ENCODE measurements at places on chromosomes 7 and 10.

- DNase-seq, result no peak
Measured at GRCh38 chr7:123725586-123726171, 23.1 kb downstream of the WASL start.

DNA sequence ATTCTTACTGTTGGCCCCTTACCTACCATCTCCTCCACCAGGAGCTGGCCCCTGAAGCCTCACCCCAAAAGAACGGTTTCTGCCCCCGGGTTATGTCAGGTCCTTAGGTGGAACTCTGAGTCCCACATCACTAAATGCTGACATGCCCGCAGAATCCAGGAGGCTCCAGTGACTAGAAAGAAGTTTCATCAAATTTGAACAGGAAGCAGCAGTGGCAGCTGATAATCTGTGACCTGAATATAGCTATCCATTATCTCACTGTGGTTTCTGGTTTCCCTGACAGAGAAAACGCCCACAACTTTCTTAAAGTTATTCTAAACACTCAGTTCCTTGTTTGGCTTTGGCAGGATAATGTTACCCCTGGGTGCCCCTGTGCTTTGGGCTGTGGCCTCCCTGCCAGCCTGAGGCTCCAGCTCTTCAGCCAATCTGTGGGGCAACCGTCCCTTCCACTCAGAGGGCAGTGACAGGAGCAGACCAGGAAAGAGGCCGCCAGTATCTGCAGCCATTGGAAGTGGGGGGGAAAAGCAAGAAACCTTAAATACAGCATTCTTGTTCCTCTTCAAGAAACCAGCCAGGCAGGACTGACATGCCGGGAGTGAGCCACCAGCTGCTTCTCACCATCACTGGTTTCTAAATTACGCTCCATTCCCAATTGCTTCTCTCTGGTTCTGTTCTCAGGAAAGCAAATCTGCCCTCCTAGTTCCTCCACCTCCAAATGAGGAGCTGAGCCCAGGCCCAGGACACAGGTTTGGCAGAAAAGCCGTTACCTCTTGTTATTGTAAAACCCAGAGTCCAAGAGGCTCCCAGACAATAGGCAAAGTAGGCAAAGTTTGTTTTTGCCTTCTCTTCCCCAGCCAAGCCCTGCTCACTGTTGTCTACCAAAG lies 41.2 kb upstream of the VCL start:
- DNase-seq, result peak; percentile 51

GRCh38 chr10:37713642-37714041 lies 143.8 kb downstream of the ZNF248 start:
- DNase-seq, result no peak

DNA sequence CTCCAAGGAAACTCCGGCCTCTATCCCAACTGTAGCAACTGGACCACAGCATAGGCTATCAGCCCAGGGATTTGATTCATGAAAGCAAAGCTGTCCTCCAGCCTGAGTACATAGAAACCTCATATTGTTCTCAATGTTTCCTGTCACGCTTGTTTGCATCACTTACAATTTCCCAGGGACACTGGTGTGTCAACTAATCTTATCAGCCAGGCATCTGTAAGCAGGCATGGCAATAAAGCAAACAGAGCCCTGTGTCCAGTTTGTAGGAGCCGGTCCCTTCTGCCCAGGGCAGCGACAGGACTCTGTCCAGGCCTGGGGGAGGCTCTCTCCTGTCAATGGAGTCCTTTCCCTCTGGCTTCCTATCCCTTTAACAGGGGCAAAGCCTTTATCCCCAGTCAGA lies 23.0 kb upstream of the CDHR3 start:
- DNase-seq, result no peak

DNA sequence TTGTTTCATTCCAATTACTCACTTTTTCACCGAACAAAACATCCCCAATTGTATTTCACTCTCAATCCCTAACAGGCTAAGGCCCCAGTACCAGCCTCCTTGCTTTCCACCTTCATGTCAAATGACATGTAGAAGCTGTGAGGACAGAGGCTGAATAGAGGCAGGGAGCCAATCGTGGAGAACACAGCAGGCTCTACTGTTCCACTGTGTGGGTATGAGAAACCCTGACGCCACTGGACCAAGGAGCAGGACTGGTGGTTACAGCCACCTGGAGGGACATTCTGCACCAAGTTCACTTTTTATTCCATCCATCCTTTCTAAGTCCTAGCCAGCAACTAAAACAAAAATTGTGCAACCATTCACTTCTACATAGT lies 502.8 kb downstream of the SORCS1 start:
- DNase-seq, result no peak

GRCh38 chr10:127193125-127193524 lies 3.3 kb downstream of the INSYN2A start:
- peak; percentile 82 for DNase-seq

DNA sequence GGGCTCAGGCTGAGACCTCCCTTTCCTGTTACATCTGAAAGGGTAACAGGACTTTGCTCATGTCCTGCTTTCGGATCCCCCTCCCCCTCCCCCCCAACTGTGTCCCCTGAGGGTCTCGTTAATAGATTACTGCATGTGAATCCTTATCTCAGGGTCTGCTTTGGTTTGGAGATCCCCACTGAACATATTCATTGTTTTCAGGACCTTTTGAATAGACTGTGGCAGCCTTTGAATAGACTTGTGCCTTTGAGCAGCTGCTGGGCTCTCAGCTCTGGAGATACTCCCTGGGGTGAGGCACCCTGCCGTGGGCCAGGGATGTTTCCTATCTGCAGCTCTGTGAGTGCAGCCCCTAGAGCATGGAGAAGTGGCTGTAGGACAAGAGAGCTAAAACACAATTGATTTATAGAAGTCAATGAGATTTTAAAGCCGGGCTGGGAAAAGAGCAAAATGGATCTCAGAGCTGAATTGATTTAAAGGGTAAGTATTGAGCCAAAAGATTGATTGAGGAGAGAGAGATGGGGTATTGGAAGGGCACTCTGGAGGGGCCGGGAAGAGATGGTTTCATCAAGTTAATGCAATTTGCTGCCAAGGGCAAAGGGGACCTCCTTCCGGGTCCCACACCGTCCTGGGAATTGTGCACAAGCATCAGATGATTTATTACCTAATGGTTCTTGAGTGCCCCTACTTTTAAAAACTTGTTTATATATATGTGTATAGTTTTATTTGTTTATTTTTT lies 9.9 kb downstream of the ARHGAP22 start:
- DNase-seq, result no peak

GRCh38 chr7:156540619-156541165 lies 99.9 kb upstream of the RNF32 start:
- DNase-seq, result no peak

GRCh38 chr10:3684891-3685290 lies 100.1 kb downstream of the KLF6 start:
- DNase-seq, result no peak

- no peak for DNase-seq
Measured at GRCh38 chr7:4607311-4607729, 74.8 kb upstream of the FOXK1 start.

- peak; percentile 83 for DNase-seq
Measured at GRCh38 chr10:101041252-101041761, 10.3 kb downstream of the SFXN3 start.

GRCh38 chr7:2082139-2082998 lies 150.4 kb downstream of the MAD1L1 start:
- peak; percentile 89 for DNase-seq

DNA sequence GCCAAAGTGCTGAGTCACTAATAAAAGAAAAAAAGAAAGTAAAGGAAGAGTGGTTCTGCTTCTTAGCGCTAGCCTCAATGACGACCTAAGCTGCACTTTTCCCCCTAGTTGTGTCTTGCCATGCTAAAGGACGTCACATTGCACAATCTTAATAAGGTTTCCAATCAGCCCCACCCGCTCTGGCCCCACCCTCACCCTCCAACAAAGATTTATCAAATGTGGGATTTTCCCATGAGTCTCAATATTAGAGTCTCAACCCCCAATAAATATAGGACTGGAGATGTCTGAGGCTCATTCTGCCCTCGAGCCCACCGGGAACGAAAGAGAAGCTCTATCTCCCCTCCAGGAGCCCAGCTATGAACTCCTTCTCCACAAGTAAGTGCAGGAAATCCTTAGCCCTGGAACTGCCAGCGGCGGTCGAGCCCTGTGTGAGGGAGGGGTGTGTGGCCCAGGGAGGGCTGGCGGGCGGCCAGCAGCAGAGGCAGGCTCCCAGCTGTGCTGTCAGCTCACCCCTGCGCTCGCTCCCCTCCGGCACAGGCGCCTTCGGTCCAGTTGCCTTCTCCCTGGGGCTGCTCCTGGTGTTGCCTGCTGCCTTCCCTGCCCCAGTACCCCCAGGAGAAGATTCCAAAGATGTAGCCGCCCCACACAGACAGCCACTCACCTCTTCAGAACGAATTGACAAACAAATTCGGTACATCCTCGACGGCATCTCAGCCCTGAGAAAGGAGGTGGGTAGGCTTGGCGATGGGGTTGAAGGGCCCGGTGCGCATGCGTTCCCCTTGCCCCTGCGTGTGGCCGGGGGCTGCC lies at the start of gene IL6:
Gene IL6, plus strand, starts transcription at position 294 of the 807 bp plus-strand sequence. Its CDS starts 63 bp downstream, at position 357.
- DNase-seq, result peak; percentile 94

DNA sequence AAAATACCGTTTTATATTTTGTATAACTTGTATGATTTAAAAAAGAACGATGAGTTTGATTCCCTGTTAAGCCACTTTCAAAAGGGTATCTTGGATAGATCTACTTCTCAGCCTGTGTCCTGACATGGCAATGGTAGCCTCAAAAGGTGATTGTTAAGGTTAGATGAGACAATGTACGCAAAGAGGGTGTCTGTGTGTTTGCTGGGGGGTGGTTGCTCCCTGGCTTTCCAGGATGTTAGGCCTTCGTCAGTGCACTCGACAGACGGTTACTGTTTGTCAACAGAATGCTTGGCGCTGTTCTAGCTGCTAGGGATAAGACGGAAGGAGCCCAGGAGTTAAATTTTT lies 90.3 kb downstream of the NEURL1 start:
- DNase-seq, result no peak

DNA sequence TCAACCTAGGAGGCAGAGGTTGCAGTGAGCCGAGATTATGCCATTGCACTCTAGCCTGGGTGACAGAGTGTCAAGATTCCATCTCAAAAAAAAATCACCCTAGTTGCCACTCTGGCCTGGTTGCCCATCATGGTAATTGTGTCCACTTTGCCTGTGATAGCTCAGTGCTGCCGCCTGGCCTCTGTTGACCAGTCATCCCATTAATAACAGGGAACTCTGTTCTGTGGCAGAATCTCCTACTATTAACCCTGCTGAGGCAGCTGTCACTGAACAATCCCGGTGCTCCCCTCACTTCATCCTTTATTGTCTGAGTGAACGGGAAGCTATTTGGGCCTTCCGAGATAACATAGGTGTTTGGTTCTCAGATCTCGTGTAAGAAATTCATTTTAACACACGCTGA lies 14.6 kb downstream of the ZNF3 start:
- no peak for DNase-seq

- DNase-seq, result no peak
Measured at GRCh38 chr7:48481235-48481634, 310.0 kb downstream of the ABCA13 start.

GRCh38 chr7:112296432-112296831 lies 89.9 kb downstream of the ZNF277 start:
- DNase-seq, result peak; percentile 30

GRCh38 chr10:118950190-118950680 lies 79.3 kb upstream of the NANOS1 start:
- peak; percentile 15 for DNase-seq

DNA sequence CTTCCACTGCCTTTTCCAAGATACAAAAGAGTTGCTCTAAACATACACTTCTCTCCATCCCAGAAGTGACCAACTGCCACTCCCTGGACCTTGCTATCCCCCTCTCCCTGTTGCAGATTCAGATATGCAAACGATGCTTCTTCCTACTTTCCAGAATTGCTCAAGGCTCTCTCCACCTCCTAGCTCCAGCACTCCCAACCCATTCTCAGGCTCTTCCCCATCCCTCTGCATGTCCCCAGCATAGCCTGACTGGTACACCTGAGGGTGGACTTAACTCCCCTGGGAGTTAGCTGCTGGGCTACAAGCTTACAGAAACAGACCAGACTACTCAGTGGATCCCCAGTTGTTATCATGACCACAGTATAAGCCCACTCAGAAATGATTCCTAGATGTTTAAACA lies 27.6 kb downstream of the MKRN1 start:
- DNase-seq, result no peak

- DNase-seq, result no peak
Measured at GRCh38 chr10:47233631-47234030, 66.4 kb upstream of the GDF10 start.

- no peak for DNase-seq
Measured at GRCh38 chr10:34327184-34327583, 487.9 kb downstream of the PARD3 start.

GRCh38 chr10:4301291-4302045 lies 516.5 kb upstream of the KLF6 start:
- peak; percentile 57 for DNase-seq

GRCh38 chr10:6239213-6239991 lies 36.7 kb downstream of the PFKFB3 start:
- peak; percentile 99 for DNase-seq

GRCh38 chr7:108017776-108018151 lies 14.8 kb upstream of the LAMB1 start:
- DNase-seq, result no peak

DNA sequence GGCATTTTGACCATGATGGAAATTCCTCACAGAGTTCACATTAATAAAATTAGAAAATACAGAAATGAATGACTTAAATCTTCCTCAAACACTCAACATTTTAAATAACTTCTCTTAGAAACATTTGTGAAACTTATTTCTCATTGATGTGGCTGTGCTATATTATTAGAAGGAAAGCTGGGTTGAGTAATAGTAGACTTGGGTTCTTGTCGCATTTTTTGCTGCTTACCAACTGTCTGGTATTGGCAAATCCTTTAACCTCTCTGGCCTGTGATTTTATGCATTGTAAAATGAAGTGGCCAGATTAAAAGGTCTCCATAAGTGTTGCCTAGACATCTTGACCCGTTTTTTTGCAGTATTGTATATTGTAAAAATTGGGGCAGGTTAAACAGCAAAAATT lies 66.5 kb downstream of the VPS50 start:
- DNase-seq, result peak; percentile 33

GRCh38 chr10:112215342-112215774 lies 31.8 kb upstream of the GPAM start:
- peak; percentile 60 for DNase-seq

DNA sequence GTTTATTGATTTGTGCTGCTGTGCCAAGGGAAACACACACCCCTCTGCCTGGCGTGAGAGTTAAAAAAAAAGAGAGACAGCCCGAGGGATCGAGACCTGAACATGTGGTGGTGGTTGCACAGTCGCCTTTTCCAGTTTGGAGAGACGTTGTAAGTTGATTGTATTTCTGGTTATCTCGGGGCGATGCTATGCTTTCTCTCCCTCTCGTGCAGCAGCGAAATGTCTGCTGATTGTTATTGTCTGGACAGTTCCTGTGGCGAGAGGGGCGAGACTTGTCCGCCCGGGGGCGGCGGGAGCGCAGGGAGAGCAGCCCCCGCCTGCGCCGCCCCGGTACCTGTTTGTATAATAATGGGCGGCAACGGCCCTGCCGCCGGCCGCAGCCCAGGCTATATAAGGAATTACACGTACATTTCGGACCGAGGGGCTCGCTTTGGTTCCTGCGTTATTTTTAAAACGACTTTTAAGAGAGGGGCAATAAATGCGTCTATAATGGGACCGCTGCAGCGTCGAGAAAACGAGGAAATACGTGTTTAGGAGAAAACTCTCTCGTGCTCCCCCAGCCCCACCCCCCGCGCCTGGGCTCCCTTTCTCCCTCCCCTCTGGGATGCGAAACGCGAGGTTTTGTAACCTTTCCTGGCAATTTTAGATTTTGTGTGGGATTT lies 1.7 kb downstream of the ZEB1 start:
- DNase-seq, result peak; percentile 52

GRCh38 chr10:104642658-104643302 lies 1.7 kb downstream of the SORCS3 start:
- DNase-seq, result peak; percentile 44

GRCh38 chr7:56030340-56030739 lies 20.9 kb downstream of the PSPH start:
- no peak for DNase-seq
